ENCODE measurements at places on chromosomes 3 and 15. TPM values are rescaled to one million over a fixed set of nuclear protein-coding genes. Genes with fewer than 3 reads are reported as not detected.

Gene HESX1
- 0.53 TPM for total RNA-seq

Gene GOLGA8T
- not detected for total RNA-seq

Gene NEK10
- total RNA-seq = 0.32 TPM

Gene CEMIP
- total RNA-seq = 6.3 TPM

Gene CCNDBP1
- total RNA-seq = 64.0 TPM

Gene IQCH
- 4.3 TPM for total RNA-seq

Gene SCN11A
- not detected for total RNA-seq

Gene HCN4
- not detected for total RNA-seq

Gene PRICKLE2
- 0.69 TPM for total RNA-seq

Gene GOLGA6D
- total RNA-seq = not detected

Gene SLC9C1
- 0.64 TPM for total RNA-seq

Gene SQOR
- total RNA-seq = 15.0 TPM

Gene MUC20
- not detected for total RNA-seq

Gene CHST2
- 4.3 TPM for total RNA-seq

Gene MUC13
- not detected for total RNA-seq

Gene ROPN1
- total RNA-seq = 33.4 TPM

Gene CRELD1
- 50.2 TPM for total RNA-seq

Gene MCTP2
- 18.3 TPM for total RNA-seq

Gene NGRN
- total RNA-seq = 88.4 TPM

Gene CD47
- 169 TPM for total RNA-seq

Gene DOCK3
- total RNA-seq = 0.11 TPM

Gene TTLL13
- total RNA-seq = not detected

Gene KCNMB3
- 0.58 TPM for total RNA-seq

Gene DNAH1
- 0.74 TPM for total RNA-seq

Gene LRTM1
- not detected for total RNA-seq

Gene TMEM89
- total RNA-seq = not detected

Gene SNRPA1
- 31.3 TPM for total RNA-seq

Gene KCNH8
- 0.24 TPM for total RNA-seq

Gene COMMD2
- total RNA-seq = 33.5 TPM

Gene CLSTN2
- total RNA-seq = not detected

Gene ITIH1
- not detected for total RNA-seq

Gene SAMMSON
- 26.3 TPM for total RNA-seq

Gene IMPG2
- total RNA-seq = 0.03 TPM

Gene CPB1
- not detected for total RNA-seq

Gene ROPN1B
- 41.5 TPM for total RNA-seq

Gene CKMT1B
- 55.2 TPM for total RNA-seq

Gene CDC25A
- total RNA-seq = 14.9 TPM
